ENCODE measurements at places on chromosomes 3 and 15.

GRCh38 chr3:37800022-37800551, 61.6 kb upstream of the CTDSPL start:
- no peak for DNase-seq

DNA sequence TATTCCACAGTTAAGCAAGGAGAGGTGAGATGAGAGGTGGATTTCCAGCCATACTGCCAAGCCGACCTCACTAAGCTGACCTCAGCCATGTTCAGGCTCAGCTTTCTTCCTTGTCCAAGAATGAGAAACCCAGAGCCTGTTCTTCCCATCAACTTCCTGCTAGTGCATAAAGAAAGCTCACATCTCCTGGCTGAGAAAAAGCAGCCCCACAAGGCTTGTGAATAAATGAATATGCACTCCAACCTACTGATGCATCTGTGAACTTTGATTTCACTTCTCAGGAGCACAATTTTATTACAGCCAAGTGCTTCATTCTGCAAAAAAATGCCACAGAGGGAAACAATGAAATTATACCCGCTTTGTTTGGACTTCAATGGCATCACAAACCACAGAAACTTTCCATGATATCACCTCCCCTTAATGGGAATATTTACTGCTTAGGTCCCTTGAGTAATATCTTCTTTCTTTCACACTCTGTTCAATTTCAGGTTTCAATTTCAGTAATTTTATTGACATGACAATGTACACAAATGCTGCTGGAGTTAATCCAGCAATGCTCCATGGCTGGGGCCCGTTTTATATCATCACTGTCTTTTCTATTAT, 437.0 kb upstream of the PPP2R3A start:
- DNase-seq: no peak

DNA sequence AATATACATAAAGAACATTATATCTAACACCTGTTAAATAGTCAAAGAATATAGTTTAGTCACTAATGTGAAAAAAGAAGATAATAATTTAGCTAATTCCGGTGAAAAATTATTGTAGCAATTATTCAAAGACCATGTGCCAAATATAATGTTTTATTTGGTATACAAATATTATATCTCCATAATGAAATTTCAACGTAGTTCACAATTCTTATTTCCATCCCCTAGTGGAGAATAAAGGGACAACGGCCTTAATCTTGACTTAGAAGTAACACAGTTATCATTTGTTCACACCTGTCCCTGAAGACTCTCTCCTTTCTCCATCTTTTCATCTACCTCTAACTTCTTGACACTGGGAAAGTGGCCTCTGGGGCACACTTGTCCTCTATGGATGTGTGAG, 213.4 kb downstream of the ERC2 start:
- no peak for DNase-seq

- no peak for DNase-seq
Observed at GRCh38 chr3:128276146-128276435, 122.8 kb downstream of the EEFSEC start.

DNA sequence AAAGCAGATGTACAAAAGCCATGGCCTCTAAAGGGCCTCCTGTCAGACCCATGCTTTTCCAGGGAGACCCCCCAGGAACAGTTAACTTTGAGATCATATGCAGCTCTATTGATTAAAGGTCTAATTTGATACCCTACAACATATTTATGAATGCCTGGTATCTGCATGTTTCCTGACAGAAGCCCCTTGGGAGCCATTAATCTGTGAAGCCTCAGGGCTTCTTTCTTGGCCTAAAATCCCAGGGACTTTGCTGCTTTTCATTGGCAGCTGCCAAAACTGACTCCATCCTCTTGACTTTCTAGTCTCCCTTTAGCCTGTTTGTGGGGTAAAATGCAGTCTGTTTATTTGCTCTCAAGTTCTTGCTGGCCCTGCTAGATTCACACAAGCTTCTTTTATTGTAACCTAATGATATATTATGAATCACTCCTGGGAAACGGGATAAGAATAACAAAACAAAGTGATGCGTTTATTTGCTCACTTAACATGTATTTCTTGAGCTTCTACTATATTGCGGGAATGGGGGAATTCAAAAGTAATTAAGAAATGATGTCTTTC, 257.0 kb downstream of the LSAMP start:
- DNase-seq: peak; percentile 19

DNA sequence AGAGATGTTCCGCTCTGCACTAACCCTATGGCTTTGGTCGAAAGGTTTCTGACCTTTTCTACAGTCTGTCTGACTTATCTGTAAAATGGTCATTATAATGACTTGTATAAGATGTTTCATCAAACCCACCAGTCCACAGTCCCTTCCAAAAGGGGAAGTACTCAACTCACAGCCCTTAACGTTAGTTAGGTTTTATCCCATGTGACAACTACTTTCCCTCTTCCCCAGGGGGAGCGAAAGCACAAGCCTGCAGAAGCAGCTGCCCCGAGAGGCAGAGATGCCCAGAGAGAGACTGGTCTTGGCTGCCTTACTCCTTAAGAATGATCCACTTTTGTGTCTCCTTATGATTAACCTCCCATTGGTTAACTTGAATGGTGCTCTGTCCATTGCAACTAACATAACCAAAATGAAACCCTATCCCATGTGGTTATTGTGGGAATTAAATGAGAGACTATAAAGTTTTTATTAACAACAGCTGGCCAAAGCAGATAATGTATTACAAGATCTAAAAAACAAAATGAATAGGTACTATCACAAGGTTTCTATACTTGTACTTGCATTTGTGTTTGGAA, 6.4 kb downstream of the ASTE1 start:
- DNase-seq: no peak

DNA sequence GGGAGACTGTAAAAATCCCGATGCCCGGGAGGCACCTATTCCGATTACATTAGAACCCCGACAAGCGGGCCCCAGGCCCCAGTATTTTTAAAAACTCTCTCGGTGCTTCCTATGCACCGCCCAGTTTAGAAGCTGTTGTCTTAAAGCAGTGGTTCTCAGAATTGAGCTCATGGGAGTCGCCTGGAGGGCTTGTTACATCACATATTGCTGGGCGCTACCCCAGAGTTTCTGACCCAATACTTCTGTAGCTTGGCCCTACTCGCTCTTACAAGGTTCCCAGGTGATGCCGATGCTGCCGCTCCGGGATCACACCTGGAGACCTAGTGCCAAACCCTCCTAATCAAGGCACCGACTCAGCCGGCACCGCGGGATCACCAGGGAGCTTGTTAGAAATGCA, 35.2 kb downstream of the CPN2 start:
- no peak for DNase-seq

DNA sequence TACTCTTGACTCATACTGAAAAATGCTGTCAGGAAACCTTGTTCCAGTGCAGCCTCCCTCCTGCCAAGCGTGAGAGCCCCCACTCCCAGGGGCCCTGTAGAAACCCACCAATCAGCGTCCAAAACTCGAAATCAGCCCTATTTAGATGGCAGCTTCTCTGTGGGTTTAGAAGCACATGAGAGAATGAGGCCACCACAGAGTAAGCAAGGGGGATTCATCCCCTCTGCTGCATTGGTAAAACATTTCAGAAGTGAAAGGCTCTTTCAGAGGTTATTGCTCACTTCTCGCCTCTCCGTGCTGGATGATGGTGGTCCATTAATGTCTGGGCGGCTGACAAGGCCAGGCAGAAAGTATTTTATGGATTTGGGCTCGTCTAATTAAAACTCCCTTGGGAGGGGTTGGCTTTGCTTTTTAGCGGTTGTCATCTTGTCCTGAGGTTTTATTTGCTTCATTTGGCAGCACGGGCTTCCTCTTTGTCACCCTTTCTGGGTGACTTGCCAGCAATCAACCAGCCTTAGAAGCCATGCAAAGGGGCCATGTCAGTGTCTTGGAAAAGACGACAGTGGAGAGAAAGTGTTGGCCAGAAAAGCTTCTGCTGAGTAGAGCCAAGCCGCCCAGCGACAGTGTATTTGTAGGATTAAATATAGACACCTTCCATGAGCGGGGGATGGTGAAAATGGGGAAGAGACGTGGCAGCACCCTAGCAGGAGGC, 145.5 kb downstream of the ATP10A start:
- DNase-seq: no peak

DNA sequence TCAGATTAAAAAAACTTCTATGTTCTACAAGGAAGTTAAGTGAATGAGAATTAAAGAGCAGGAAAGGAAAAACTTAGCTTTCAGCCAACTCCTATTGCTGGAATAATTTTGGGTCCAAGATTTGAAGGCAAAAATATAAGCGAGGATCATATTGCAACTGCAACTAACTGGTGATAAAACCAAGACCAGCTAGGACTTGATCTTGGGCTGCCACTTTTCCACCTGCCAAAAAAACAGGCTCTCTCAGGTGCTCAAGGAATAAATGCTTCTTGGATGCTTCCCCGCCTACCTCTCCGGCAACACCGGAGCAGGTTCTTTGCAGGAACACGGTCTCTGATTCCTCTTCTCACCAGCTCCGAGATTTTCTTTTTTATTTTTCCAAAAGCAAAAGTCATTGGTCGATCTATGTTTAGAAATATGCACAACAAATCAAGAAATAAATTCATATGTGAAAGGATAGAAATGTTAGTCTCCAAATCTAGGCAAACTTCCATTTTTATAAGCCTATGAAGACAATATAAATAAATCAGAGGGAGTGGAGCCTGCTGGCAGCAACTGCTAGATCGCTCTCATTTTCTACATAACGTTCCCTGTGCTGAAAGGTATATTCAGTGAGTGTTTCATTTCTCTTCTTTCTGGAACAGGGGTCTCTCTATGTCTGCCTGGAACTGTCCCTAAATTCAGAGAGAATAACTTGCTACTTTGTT, 241.9 kb downstream of the NTRK3 start:
- no peak for DNase-seq

GRCh38 chr3:59001675-59002074, 48.1 kb downstream of the CFAP20DC start:
- DNase-seq: no peak

GRCh38 chr3:120173056-120173675, 78.9 kb upstream of the GSK3B start:
- no peak for DNase-seq

DNA sequence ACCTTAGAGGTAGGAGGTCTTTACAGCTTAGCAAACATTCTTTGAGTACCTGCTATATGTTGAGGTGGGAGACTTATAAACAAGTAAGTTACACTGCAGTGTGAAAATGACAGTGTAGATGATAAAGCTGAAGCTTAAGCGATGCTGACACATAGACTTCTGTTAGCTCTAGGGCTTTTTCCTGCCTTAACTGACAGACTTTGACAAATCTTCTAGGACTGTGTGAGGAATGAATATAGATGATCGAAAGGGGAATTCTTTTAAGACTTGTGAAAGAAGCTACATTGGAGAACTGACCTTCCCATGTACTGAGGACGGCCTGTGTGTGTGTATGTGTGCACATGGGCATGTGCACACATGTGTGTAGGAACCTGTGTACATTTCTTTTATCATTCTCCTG, 22.7 kb downstream of the BOC start:
- DNase-seq: no peak

- DNase-seq: no peak
Observed at GRCh38 chr15:32717426-32718226, at the start of gene GREM1. GREM1 (plus strand) TSS chr15:32718004; CDS start chr15:32730691, 12,687 bp downstream.

- no peak for DNase-seq
Observed at GRCh38 chr3:44883213-44883955, 9.0 kb downstream of the TGM4 start.

DNA sequence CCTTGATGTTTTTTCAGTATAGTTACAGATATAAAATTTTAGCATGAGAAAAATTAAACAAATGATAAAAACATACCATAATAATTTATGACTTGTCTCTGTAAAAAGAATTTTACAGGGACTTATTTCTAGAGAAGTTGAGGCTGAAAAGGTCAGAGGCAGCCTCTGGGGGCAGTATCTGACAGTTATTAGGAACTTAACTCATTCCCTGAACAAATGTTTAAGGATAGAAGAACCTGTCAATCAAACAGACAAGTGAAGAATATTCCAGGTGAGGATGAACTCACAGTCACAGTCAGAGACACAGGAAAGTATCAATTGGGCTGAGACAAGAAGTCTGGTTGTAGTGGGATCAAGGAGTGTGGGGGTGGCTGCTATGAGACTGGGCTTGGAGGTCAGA, 7.3 kb downstream of the MYLK start:
- no peak for DNase-seq

- DNase-seq: no peak
Observed at GRCh38 chr3:46713050-46713897, 4.4 kb downstream of the PRSS50 start.

DNA sequence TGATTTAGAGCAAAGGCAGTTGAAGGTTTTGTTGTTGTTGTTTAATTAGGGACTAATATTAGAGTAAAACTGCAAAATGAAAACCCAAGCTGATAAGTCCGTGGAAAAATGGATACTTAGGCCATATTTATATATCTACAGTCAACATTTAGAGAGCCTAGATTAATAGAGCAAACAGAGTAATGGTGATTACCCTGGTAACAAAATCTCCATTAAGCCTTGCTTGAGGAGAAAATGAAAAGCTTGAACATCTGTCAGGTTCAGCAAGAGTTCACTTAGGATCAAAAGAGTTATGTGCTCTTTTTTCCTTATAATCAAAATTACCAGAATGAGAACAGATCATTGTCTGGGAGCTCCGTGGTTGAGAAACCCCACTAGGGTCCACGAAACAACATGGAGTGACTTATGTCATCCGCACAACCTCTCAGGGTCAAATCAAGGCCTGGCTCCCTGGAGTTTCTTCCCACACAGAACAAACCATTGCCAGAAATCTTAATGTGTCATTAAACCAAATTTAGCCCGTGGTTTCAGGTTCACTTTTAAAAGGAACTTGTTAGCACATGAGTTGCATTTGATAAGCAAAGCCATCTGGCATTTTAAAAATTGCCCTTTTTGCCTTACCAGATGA, 381.2 kb downstream of the GABRB3 start:
- DNase-seq: no peak

DNA sequence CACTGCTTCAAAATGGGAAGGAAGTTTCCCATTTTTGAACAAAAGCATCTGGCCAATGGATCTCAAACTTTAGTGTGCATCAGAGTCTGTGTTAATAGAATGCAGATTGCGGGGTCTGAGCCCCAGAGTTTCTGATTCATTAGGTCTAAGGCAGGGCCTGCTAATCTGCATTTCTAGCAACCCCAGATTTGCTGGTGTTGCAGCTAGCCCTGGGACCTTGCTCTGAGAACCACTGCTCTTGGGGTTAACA, 30.7 kb upstream of the USP3 start:
- DNase-seq: no peak

DNA sequence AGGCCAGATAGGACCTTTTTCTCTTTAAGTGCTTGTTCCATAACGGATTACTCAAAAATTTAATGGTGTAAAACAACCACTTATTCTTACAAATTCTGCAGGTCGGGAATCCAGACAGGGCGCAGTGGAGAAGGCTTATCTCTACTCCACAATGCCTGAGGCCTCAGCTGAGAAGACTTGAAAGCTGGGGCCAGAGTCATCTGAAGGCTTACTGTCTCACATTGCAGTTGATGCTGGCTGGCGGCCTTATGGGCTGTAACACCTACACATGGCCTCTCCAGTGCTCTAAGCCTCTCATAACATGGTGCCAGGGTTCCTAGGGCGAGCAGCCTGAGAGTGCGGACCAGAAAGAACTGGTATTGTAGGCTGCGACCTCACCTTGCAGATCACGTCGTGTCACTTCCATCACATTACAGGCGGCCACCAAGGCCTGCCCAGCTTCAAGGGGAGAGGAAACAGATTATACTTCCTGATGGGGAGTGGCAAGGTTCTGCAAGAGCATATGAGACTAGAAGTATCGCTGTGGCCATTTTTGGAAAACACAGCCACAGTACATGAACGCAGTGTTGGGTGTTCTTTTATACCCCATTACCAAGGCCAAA, 32.4 kb downstream of the CMTM7 start:
- no peak for DNase-seq

Measured in stromal cell of bone marrow (primary cell).